Mesenteric fat pad (tissue), 1 donor: ENCODE measurements at places on chromosomes 12 and 14.
A peak's percentile ranks its signal among the peaks of the same experiment; 100 is the strongest.

DNA sequence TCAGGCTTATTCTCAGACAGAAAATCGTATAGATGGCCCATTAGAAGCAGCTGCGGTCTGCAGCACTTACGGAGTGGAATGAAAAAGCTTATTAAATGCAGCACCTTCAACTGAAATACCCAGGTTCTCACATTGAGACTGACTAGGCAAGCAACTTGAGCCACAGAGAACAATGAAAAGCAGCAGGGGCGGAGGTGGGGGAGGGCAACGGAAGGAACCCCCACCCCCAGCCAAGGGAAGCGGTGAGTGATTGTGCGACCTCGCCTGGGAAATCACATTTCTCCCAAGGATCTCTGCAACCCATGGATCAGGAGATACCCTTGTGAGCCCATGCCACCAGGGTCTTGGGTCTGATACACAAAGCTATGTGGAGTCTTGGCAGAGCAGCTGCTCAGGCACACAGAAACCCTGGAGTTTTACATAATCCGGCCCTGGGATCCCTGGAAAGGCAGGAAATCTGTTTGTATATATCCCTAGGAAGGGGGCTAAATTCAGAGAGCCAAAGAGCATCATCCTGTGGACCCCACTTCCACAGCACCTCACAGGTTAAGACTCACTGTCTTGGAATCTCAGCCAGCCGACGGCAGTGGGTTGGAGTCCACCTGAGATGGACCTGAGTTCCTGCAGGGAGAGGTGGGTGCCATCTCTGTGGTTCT lies 38.1 kb downstream of the PZP start:
- DNase-seq = no peak

GRCh38 chr12:49889361-49890095 lies 14.2 kb downstream of the FAIM2 start:
- DNase-seq = no peak

- DNase-seq = no peak
Measured at GRCh38 chr12:85157035-85157603, 121.0 kb downstream of the LRRIQ1 start.

DNA sequence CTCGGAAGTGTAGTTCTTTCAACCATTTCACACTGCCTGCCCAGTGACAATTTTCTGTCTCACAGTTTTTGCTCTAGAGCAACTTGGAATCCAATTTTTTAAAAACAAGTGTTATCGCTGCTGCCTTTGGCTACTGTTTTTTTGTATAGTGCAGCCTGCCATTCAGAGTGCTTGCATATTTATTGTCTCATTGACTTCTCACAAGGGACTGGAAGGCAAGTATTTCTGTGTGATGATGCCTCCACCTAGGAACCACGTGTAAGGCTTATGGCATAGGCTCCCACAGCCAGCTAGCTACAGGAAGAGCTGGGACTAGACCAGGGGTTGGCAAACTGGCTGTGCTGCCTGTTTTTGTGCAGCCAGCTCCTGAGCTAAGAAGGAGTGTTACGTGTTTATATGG lies 903 bp downstream of the PARPBP start:
- no peak for DNase-seq

DNA sequence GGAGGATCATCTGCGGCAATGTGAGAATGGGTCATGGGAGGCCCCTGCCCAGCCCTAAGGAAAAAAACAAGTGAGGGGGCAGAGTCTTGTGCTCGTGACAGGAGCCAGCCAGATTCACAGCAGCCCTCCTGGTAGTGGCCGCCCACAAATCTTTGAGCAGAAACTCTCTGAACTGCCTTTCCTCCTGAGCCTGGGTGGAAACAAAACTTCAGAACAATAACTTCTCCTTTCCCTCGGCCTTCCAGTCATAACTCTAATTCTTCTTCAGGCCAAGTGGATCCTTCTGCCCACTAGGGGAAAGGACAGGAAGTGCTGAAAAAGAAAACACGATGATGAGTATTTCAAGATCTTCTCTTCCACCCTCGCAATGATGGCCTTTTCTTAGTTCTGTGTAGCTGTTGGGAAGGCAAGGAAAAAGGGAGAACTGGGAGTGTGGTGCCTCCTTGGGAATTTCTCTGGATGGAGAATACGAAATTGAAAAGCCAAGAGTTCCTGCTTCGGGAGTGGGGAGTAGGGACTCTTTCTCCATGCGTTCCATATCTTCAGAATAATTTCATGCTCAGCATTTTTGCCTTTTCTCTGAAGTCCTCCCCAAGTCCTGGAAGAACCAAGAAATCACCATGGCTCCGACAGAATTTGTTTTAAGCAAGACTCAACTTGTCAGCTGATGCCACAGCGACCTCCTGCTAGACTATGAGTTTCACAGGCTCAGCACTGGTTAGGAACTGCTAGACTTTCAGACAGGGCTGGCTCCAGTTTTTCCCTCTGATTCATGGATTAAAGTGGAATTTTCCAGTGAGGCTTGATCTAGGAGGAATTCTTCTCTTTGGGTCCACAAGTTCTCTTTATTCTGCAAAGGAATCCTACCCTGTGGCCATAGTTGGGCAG lies 188.9 kb downstream of the CAND1 start:
- no peak for DNase-seq

GRCh38 chr14:103129301-103130016 lies 6.2 kb downstream of the TNFAIP2 start:
- no peak for DNase-seq

DNA sequence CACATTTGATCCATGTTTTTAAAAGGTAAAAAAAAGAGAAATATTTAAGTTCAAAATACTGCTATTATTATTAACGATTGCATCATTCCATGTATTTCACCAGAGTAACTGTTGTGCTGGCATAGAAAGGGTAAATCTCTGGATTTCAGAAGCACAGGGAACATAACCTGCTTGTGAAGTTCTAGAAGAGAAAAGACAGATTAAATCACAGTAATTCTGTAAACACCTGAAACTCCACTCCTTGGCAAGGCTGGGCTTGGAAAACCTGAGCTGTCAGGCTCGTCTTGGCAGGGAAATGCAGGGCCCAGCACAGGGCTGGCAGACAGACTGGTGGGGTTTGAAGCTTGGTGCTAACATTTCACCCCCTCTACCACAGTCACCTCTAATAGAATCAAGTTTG lies 35.1 kb downstream of the SVOP start:
- no peak for DNase-seq

- DNase-seq = no peak
Measured at GRCh38 chr14:24695265-24696241, 61.6 kb upstream of the GZMB start.

- no peak for DNase-seq
Measured at GRCh38 chr14:87087881-87088280, 905.1 kb downstream of the GALC start.

DNA sequence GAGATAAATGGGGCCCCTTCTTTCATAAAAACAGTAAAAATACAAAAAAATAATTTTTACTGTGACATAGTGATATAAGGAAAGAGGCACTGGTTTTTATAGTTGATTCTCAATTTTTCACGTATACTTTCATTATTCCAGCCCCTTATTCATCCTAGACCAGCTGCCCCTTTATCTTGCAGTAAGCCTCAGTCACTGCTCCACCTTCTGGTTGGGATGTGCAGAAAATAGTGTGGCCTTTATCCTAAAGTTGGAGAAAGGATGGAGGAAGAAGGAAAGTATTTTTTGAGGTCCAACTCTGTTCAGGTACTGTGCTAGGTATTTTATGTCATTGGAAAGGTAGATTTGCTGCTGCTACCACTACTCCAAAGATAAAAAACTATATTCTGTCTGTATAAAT lies 172.7 kb downstream of the ANO6 start:
- DNase-seq = no peak

DNA sequence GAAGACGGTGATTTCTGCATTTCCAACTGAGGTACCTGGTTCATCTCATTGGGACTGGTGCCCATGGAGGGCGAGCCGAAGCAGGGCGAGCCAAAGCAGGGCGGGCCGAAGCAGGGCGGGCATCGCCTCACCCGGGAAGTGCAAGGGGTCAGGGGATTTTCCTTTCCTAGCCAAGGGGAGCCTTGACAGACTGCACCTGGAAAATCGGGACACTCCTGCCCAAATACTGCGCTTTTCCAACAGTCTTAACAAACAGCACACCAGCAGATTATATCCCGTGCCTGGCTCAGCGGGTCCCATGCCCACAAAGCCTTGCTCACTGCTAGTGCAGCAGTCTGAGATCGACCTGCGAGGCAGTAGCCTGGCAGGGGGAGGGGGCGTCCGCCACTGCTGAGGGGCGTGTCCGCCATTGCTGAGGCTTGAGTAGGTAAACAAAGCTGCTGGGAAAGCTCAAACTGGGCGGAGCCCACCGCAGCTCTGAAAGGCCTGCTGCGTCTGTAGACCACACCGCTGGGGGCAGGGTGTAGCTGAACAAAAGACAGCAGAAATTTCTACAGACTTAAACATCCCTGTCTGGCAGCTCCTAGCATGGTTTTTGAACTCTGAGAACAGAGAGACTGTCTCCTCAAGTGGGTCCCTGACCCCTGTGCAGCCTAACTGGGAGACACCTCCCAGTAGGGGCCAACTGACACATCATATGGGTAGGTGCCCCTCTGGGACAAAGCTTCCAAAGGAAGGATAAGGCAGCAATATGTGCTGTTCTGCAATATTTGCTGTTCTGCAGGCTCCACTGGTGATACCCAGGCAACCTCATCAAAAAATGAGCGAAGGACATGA lies 77.2 kb downstream of the BAZ1A start:
- no peak for DNase-seq

GRCh38 chr12:93167841-93168492 lies 209.8 kb upstream of the NUDT4 start:
- no peak for DNase-seq

- no peak for DNase-seq
Measured at GRCh38 chr12:64083285-64084210, 138.5 kb downstream of the KICS2 start.

- DNase-seq = no peak
Measured at GRCh38 chr12:64923536-64923935, 99.1 kb downstream of the TBC1D30 start.

DNA sequence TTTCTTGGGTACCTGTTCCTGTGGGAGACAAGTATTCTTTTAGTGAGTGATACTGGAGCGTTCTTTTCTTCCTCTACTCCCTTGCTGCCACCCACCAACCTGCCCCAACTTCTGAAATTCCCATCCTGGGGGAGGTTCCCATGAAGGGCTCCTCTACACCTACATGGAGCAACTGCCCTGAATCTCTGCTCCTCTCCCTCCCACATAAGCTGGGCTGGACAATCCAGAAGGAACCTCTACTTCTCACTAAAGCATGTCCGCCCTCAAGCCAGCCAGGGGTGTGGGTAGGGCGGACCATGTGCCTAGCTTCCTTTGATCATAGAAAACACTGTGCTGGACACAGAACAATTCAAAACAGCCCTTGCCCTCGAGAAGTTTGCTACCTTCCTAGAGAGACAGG lies 25.9 kb upstream of the ESRRB start:
- no peak for DNase-seq

GRCh38 chr12:117580718-117581062 lies 219.3 kb upstream of the NOS1 start:
- no peak for DNase-seq

DNA sequence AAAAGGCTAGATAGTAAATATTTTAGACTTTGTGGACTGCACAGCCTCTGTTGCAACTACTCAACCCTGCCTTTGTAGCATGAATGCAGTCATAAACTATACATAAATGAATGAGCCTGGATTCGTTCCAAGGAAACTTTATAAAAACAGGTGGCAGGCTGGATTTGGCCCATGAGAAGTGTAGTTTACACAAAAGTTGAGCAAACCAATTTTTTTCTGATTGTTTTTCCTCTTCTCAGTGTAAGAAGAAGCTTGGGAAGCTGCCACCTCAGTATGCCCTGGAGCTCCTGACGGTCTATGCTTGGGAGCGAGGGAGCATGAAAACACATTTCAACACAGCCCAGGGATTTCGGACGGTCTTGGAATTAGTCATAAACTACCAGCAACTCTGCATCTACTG lies 9.5 kb downstream of the OAS1 start:
- DNase-seq = no peak

- no peak for DNase-seq
Measured at GRCh38 chr12:131249246-131250027, 295.7 kb downstream of the ADGRD1 start.

DNA sequence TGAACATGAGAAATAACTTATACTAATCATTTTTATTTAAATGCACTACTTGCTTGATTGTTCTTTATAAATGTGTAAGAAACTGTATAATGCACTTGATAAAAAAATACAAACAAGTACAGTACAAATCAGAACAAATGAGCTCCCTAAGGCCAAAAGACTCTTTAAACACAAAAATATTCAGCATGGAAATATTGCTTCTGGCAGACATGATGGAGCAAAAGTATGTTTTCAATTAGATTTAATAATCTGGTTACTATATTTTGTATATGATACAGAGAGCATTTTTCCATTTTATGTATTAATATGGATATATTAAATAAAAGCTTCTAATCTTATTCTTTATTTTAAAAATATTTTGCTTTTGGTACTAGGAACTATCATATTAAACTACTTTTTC lies 800.2 kb upstream of the LRFN5 start:
- DNase-seq = no peak

- peak; percentile 89 for DNase-seq
Measured at GRCh38 chr14:101761881-101762529, 496 bp downstream of the PPP2R5C start.

DNA sequence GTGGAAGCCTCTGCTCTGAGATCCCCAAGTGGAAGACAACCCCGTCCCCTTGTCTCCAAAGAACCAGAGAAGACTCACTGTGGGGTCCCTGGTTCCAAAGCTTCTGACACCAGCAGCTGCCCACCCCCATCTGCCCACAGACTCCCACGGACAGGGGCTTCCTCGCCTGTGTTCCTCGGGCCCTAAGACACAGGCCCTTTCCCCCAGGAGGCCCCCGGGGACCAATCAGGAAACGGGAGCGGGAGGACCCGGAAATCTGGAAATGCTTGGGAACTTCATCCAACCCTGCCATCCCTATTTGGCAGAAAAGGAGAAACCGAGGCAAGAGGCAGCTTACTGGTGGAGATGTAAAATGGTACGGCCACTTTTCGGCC lies 113.1 kb downstream of the NCOR2 start:
- DNase-seq = no peak

DNA sequence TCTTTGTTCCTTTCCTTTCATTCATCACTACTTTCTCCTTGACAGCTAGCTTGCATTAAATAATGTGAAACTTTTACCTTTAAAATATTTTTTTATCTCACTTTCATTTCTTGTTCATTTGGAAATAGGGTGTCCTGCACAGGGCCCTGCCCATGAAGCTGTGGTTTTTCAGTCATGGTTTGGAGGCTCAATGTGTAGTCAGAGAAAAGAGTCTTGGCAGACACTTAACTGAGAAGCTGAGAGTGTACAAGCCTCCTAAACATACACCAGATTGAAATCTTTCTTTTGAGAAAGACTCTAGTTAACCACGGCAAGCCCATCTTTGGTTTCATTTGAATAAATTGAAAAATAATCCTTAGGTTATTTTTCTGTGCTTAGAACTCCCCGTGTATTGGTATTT lies 74.2 kb downstream of the KICS2 start:
- DNase-seq = no peak

GRCh38 chr14:78232231-78233000 lies 62.2 kb downstream of the NRXN3 start:
- no peak for DNase-seq

DNA sequence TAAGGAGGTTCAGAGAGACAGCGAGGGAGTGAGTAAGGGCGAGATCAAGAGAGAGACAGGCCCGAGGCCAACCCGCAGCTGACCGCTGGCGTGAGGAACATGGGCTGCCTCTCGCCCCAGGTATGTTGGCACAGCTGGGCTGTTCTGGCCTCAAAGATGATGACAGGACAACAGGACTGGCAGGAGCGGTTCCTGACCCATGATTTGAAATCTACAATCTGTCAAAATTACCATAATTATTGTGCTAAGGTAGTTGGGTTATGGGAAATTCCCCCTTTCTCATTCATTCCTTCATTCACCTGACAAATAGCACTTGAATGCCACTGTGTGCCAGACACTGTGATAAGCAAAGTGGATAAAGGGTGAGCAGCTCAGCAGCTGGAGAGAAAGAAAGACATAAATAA lies 5.1 kb upstream of the ENDOU start:
- no peak for DNase-seq
